Peyer's patch (tissue), 4 donors: ENCODE measurements at places on chromosomes 3 and 15. TPM values are rescaled to one million over a fixed set of nuclear protein-coding genes. Genes with fewer than 3 reads are reported as not detected.

GRCh38 chr3:49654955-49655556 lies 19.1 kb upstream of the APEH start:
- peak; percentile 53 for DNase-seq
- no peak overlapping the region for H3K4me3 ChIP-seq
- no peaks in the 10 kb centered on the region for H3K36me3 ChIP-seq
- no peaks in the 10 kb centered on the region for H3K4me1 ChIP-seq
- H3K27me3 ChIP-seq = no peaks in the 10 kb centered on the region
- H3K27ac ChIP-seq = no peak overlapping the region

- no peak overlapping the region for H3K27ac ChIP-seq
- no peaks in the 10 kb centered on the region for H3K36me3 ChIP-seq
- H3K4me3 ChIP-seq = no peak overlapping the region
- no peaks in the 10 kb centered on the region for H3K27me3 ChIP-seq
- no peaks in the 10 kb centered on the region for H3K4me1 ChIP-seq
Measured at GRCh38 chr3:108713816-108714215, 43.4 kb downstream of the RETNLB start.

GRCh38 chr15:62845241-62846126 lies 197.1 kb upstream of the TPM1 start:
- no peaks in the 10 kb centered on the region for H3K27me3 ChIP-seq
- no peak overlapping the region for H3K4me3 ChIP-seq
- DNase-seq = no peak

GRCh38 chr3:69695933-69696332 lies 43.3 kb upstream of the MITF start:
- H3K27ac ChIP-seq = no peak overlapping the region
- no peaks in the 10 kb centered on the region for H3K27me3 ChIP-seq
- DNase-seq = no peak
- no peak overlapping the region for H3K4me3 ChIP-seq
- H3K4me1 ChIP-seq = no peaks in the 10 kb centered on the region
- H3K36me3 ChIP-seq = no peaks in the 10 kb centered on the region

- DNase-seq = no peak
- H3K27ac ChIP-seq = no peak overlapping the region
- peaks cover 4% of the 10 kb centered on the region for H3K4me1 ChIP-seq
- H3K27me3 ChIP-seq = no peaks in the 10 kb centered on the region
Measured at GRCh38 chr15:30901889-30902288, 1.8 kb upstream of the FAN1 start.

- H3K4me3 ChIP-seq = no peak overlapping the region
- peaks cover 6% of the 10 kb centered on the region for H3K27me3 ChIP-seq
- H3K4me1 ChIP-seq = peaks cover 5% of the 10 kb centered on the region
- no peak for DNase-seq
- no peak overlapping the region for H3K27ac ChIP-seq
- no peaks in the 10 kb centered on the region for H3K36me3 ChIP-seq
Measured at GRCh38 chr15:65393091-65393490, 15.3 kb upstream of the IGDCC3 start.

DNA sequence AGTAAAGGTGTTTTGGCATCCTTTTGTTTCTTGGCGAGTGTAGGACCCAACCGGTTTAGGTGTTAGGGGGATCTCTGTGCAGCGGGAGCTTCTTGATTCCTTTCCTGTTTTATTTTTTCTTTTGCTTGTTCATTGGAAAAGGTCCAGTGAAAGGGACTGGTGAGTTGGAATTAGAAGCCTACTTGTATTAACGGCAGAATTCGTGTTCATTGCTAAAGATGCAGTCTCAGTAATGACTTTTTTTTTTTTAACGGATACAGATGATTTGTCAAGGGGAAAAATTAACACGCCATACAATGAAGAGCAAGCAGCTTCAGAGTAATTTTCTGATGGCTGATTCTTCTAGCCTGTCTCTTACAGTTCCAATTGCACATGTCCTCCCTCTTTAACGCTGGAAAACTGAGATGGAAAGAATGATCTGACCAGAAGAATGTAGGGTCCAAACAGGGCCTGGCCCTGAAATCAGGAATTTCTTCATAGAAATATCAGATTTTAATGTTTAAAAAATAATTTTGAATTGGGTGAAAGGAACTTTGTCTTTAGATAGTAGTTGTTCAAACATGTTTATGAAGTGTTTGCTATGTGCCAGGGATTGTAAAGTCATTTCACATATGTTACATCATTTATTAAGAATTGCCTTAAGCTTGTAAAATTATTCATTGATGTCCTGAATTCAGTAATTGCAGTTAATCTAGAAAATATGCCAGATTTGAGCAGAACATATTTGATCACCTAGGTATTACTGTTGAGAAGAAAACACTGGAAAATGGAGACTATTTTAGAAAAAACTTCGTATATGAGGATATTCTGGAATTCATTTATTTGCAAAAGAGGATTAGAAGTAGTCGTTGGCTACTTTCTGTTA lies 1.4 kb downstream of the MAPK6 start:
- H3K27ac ChIP-seq = peak overlapping the region; percentile 92
- no peaks in the 10 kb centered on the region for H3K27me3 ChIP-seq
- H3K36me3 ChIP-seq = no peaks in the 10 kb centered on the region
- H3K4me1 ChIP-seq = peaks cover 4% of the 10 kb centered on the region
- peak overlapping the region; percentile 78 for H3K4me3 ChIP-seq

DNA sequence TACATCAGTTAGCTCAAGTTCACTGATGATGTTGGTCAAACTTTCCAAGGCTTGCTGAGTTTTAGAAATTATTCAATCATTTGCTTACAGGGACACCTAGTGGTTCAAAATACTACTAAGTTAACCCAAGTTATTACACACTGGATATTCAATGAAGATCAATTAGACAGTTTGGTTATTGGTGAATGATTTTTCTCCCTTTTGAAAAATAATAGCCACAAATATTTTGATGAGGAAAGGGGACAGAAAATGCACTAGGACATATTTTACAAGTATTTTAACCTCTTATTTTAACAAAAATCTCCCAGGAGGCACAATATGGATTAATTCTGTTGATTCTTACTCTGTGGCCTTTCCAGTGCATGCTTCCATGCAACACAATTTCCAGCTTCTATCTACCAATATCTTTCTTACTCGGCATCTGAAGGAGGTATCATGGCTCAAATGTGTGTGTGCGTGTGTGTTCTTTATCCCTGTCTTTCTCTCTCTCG lies 20.1 kb upstream of the GOLGA6L2 start:
- H3K27ac ChIP-seq = no peak overlapping the region
- no peaks in the 10 kb centered on the region for H3K36me3 ChIP-seq
- no peak for DNase-seq
- H3K27me3 ChIP-seq = no peaks in the 10 kb centered on the region

- no peak overlapping the region for H3K27ac ChIP-seq
- no peaks in the 10 kb centered on the region for H3K36me3 ChIP-seq
- H3K27me3 ChIP-seq = no peaks in the 10 kb centered on the region
- no peak overlapping the region for H3K4me3 ChIP-seq
- DNase-seq = no peak
Measured at GRCh38 chr15:56047354-56047753, 53.9 kb upstream of the NEDD4 start.

GRCh38 chr3:115551016-115551415 lies 72.3 kb upstream of the GAP43 start:
- H3K27me3 ChIP-seq = no peaks in the 10 kb centered on the region
- H3K27ac ChIP-seq = no peak overlapping the region
- no peak overlapping the region for H3K4me3 ChIP-seq
- H3K4me1 ChIP-seq = no peaks in the 10 kb centered on the region
- no peaks in the 10 kb centered on the region for H3K36me3 ChIP-seq
- DNase-seq = no peak

- H3K4me3 ChIP-seq = no peak overlapping the region
- DNase-seq = no peak
- no peaks in the 10 kb centered on the region for H3K27me3 ChIP-seq
- no peak overlapping the region for H3K27ac ChIP-seq
Measured at GRCh38 chr3:24012589-24013269, 67.6 kb downstream of the NR1D2 start.

DNA sequence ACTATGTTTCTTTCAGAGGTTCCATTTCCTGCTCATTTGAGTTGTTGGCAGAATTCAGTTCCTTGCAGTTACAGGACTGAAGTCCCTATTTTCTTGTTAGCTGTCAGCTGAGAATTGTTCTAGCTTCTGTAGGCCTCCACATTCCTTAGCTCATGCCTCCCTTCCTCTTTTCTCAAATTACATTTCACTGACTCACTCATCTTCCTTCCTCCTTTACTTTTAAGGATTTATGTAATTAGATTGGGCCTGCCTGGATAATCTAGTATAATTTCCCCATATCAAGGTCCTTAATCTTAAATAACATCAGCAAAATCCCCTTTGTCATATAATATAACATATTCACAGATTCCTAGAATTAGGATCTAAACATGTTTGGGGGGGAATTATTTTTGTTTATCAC lies 40.6 kb upstream of the RBMS3 start:
- no peaks in the 10 kb centered on the region for H3K36me3 ChIP-seq
- no peaks in the 10 kb centered on the region for H3K27me3 ChIP-seq
- H3K27ac ChIP-seq = no peak overlapping the region
- H3K4me3 ChIP-seq = no peak overlapping the region

- no peaks in the 10 kb centered on the region for H3K27me3 ChIP-seq
- no peak for DNase-seq
- H3K36me3 ChIP-seq = no peaks in the 10 kb centered on the region
Measured at GRCh38 chr3:83934192-83935021, 1024.4 kb upstream of the CADM2 start.

GRCh38 chr3:137012097-137012501 lies 54.3 kb downstream of the IL20RB start:
- DNase-seq = no peak
- H3K4me3 ChIP-seq = no peak overlapping the region
- H3K27me3 ChIP-seq = no peaks in the 10 kb centered on the region
- H3K4me1 ChIP-seq = peaks cover 5% of the 10 kb centered on the region

DNA sequence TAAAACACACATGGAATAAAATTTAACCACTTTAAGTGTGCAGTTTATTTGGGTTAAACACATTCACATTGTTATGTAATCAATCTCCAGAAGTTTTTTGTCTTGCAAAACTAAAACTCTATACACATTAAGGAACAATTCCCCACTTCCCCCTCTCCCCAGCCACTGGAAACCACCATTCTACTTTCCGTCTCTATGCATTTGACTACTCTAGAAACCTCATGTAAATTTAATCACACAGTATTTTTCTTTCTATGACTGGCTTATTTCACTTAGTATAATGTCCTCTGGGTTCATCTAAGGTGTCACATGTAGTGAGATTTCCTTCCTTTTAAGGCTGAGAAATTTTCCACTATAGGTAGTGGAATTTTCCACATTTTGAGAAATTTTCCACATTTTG lies 568.7 kb upstream of the UBE2E2 start:
- no peaks in the 10 kb centered on the region for H3K27me3 ChIP-seq
- no peaks in the 10 kb centered on the region for H3K4me1 ChIP-seq
- no peak overlapping the region for H3K4me3 ChIP-seq
- H3K36me3 ChIP-seq = no peaks in the 10 kb centered on the region
- no peak overlapping the region for H3K27ac ChIP-seq

DNA sequence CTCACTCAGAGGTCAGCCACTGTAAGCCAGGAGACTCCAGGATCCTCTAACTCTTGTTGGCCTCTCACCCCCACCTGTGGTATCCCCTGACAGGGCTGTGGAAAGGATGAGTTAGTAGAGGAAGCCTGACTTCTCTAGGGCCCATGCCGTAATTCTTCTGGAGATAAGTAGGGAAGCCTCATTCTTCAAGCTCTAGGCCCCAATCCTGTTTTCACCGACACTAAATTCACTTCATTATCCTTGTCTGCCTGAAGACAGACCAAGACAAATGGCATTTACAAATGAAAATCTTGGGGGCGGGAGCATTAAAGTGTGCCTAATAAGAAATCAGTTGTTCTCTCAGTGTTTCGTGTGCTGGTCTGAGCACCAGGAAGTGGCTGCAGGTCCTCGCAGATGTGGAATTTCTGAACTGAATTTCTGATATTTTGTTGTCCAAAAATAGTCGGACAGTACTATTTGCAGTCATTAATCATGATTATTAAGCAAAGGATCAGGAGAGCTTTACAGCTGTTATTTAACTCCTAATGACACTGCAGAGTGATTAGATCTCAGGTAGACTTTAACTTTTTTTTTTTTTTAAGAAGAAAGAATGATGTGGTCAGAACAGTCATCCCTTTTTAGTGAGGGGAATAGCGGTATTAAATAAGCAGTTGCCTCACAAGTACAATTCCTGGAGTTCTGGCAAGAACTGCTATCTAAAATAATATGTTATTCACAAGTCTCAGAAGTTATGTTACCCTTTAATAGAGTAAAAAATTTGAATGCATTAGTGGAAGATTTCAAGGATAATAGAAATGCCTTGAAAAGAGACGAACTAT lies 58.4 kb downstream of the RBMS3 start:
- DNase-seq = no peak
- H3K36me3 ChIP-seq = no peaks in the 10 kb centered on the region
- no peaks in the 10 kb centered on the region for H3K4me1 ChIP-seq
- no peaks in the 10 kb centered on the region for H3K27me3 ChIP-seq
- no peak overlapping the region for H3K27ac ChIP-seq

- no peaks in the 10 kb centered on the region for H3K36me3 ChIP-seq
- H3K27ac ChIP-seq = no peak overlapping the region
- no peak for DNase-seq
Measured at GRCh38 chr3:158532099-158532734, 38.8 kb upstream of the MLF1 start.

- H3K4me1 ChIP-seq = no peaks in the 10 kb centered on the region
- no peak for DNase-seq
- no peak overlapping the region for H3K27ac ChIP-seq
- H3K36me3 ChIP-seq = no peaks in the 10 kb centered on the region
Measured at GRCh38 chr3:115021061-115021460, 126.0 kb downstream of the ZBTB20 start.

GRCh38 chr3:61053781-61054496 lies 197.3 kb downstream of the FHIT start:
- no peak for DNase-seq
- no peak overlapping the region for H3K4me3 ChIP-seq
- no peaks in the 10 kb centered on the region for H3K27me3 ChIP-seq
- no peaks in the 10 kb centered on the region for H3K36me3 ChIP-seq

GRCh38 chr15:69367236-69367635 lies 46.9 kb upstream of the KIF23 start:
- DNase-seq = no peak
- H3K27ac ChIP-seq = no peak overlapping the region
- no peaks in the 10 kb centered on the region for H3K36me3 ChIP-seq
- no peaks in the 10 kb centered on the region for H3K27me3 ChIP-seq

Gene PPP2R3A
- 6.6 TPM for total RNA-seq

Gene UROC1
- not detected for total RNA-seq

Gene CRYGS
- 1.4 TPM for total RNA-seq

Gene ZKSCAN7
- total RNA-seq = 3.2 TPM

Gene NANOGP8
- not detected for total RNA-seq

Gene SLC24A5
- not detected for total RNA-seq

Gene HDDC3
- 25.3 TPM for total RNA-seq

Gene SCAANT1
- total RNA-seq = not detected

Gene C3orf80
- not detected for total RNA-seq

Gene ERICH6
- not detected for total RNA-seq

Gene NOX5
- 0.13 TPM for total RNA-seq

Gene SLC15A2
- 0.76 TPM for total RNA-seq
